ENCODE measurements at places on chromosomes 3 and 15.

DNA sequence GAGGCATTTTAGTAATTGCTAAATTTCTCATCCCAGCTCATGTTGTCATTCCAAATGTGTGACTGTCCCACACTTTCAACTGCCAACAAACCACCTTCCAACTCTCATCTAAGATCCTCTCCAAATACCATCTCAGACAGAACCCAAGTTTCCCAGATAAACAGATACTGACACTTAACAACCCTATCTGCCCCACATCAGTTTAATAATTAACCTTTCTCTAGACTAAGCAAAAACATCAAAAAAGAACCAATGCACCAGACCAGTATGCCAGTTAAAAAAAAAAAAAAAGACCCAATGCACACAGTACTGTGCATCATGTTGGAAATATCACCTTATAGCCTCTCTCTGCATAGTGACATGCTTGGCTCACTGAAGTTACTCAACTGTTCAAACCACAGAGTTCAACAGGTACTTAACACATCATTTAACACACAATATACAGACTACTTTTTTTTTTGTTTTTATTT, 5.5 kb downstream of the SFMBT1 start:
- no peak for DNase-seq

DNA sequence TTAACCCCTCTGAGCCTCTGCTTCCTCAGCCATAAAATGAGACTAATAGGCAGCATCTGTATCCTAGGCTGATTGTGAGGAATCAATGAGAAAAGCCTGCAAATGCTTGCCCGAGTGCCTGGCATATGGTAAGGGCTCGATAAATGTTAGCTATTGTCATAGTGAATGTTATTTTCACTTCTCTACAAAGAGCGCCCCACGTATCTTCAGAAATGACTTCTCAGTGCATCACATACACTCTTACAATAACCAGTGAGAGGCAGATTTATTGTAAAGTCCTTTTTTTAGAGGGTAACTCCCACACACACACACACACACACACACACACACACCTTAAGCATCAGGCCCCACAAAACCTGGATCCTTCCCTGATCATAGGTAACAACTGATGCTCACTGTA, 60.5 kb upstream of the SPATA12 start:
- DNase-seq = no peak

GRCh38 chr15:67178569-67179210, 75.8 kb downstream of the AAGAB start:
- DNase-seq = peak; percentile 80

DNA sequence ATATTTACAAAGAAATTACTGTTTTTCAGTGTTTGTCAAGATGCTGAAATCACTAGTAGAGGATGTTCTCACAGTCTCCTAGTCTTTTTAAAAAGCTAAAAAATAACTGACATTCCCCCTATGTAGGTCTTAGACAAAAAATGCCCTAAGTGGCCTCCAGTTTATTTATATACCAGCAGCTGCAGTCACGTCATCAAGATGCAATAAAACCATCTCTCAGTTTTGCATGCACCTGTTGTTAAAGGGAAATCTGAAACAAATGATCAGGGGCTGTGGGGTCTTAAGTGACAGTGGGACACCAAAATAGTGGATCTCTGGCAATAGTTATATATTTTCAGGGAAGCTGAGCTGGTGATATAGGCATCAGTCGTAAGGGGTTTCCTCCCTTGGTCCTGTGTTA, 146.5 kb upstream of the ARPP21 start:
- DNase-seq = no peak

GRCh38 chr3:7203969-7204847, 343.3 kb downstream of the GRM7 start:
- DNase-seq = no peak

- no peak for DNase-seq
These were observed 105.4 kb upstream of the MRPS22 start for GRCh38 chr3:139238281-139239030.

DNA sequence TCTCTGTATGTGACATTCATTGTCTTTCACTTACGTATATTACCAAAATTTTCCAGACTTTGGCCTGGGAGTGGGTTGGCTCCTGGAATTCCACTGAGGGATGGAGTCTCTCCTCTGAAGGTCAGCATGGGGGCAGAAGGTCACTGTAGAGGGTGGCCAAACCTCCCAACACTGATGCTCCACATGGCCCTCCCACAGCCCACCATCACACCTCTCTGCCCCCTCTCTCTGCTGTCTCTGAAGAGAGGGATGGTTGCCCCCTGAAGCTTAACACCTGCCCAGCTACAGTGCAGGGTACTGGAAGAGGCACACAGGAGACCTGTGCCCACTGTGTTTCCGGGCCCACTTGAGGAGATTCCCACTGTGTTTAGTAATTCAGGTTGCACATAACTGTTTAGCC, 52.2 kb downstream of the CMTM6 start:
- DNase-seq = no peak
